SHP77 (cell line): ENCODE measurements at places on chromosomes 1 and 21.

GRCh38 chr1:233744779-233745513 lies 131.0 kb downstream of the KCNK1 start:
- DNase-seq = no peak

GRCh38 chr1:107795441-107795840 lies 169.5 kb downstream of the VAV3 start:
- no peak for DNase-seq

GRCh38 chr1:156226116-156226538 lies 13.3 kb downstream of the PMF1 start:
- DNase-seq = no peak

- DNase-seq = no peak
These were observed 52.5 kb downstream of the CDC7 start for GRCh38 chr1:91553177-91553591.

GRCh38 chr1:47651311-47652089 lies 213.7 kb downstream of the FOXD2 start:
- DNase-seq = peak; percentile 32

GRCh38 chr1:247330548-247331171 lies 1.0 kb downstream of the ZNF496 start:
- no peak for DNase-seq

DNA sequence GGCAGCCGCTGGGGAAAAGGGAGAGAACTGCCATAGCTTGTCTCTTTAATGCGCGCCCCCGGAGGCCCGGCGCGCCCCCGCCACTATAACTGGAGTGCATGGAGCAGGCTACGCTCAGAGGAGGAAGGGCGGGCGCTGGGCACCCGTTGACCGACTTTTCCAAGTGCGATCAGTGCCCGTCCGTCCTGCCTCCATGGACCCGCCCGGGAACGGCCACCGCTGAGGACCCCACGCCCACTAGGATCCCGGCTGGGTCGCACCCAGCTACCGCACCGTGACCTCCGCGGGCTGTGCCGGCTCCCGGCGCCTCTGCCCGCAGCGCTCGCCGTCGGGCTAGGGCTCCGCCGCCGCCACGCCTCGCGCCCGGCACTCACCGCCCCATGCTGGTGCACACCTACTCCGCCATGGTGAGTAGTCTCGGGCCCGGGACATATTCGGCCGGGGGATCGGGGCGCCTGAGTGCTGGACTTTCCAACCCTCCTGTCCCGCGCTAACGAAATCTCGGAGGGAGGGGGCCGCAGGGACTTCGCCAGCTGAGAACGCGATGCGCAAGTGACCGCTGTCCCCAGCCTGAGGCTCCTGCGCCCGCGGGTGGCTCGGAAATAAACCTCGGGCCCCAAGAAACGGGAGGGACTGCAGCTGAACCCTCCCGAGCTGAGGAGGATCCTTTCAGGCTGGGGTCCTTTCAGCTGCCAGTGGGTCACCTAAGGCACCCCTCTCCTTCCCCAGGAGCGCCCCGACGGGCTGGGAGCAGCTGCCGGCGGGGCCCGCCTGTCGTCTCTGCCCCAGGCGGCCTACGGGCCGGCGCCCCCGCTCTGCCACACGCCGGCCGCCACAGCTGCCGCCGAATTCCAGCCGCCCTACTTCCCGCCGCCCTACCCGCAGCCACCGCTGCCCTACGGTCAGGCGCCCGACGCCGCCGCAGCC lies at the start of gene TFAP2E:
Gene TFAP2E, plus strand, starts transcription at position 117 of the 927 bp plus-strand sequence. Its CDS starts 264 bp downstream, at position 381.
- DNase-seq = no peak

GRCh38 chr1:99646868-99647267 lies 955 bp downstream of the PALMD start:
- DNase-seq = no peak

- DNase-seq = no peak
These were observed 8.4 kb downstream of the PANK4 start for GRCh38 chr1:2517966-2518365.

DNA sequence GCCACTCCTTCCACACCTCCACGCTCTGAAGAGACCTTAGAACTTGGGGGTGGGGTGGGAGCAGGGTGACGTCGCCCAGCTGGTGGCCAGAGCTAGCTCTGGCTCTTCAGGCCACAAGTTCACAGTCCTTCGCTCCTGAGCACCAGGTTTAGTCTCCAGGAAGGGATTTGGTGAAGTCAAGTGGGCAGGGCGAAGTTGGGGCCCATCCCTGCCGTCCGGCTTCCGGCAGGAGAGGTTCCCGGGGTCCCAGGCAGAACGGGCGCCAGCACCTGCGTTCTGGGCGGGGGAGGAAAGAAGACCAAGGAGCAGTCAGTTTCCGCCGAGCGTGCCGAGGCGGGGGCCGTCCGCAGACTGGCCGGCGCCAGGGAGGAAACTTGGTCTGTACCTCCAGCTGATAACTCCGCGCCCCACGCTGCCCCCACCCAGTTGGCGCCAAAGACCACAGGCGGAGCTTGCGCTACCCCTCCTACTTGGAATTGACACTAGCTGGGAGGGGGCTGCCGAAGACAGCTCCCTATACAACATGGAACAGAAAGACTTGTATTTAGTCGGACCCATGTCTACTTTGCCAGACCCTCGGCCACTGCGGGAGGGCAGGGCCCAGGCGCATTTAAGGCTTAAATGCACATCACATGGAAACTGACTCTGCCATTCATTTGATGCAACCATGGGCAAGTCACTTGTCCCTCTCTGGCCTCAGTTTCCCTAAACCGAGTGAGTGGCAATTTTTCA lies 995 bp downstream of the ID3 start:
- DNase-seq = no peak

DNA sequence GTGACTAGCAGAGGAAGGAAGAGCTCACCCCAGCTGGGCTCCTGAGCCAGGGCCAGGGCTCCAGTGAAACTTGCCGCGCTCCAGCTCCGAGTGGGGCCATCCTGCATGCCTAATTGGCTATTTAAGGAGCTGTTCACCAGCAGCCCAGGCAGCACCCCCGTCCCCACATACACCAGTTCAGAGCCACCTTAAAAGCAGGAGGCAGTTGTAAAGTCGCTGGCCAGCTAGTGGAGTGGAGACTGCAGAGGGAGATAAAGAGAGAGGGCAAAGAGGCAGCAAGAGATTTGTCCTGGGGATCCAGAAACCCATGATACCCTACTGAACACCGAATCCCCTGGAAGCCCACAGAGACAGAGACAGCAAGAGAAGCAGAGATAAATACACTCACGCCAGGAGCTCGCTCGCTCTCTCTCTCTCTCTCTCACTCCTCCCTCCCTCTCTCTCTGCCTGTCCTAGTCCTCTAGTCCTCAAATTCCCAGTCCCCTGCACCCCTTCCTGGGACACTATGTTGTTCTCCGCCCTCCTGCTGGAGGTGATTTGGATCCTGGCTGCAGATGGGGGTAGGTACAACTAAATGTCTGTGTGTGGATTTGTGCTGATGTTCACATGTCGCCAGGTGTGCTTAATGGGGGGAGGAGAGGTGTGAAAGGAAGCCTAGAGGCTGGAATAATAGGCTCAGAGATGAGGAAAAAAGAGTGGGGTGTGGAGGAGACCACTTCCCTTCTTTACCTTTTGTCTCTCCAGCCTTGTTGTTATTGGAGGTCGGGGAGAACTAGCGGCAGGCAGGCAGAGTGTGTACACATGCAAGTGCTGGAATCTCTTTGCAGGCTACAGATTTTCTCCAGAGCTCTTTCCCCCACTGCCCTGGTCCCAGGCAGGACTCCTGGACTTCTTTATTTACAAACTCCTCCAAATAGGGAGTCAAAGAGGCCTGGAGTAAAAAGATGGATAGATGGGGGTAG lies at the start of gene CA14:
Gene CA14, plus strand, starts transcription at position 151 of the 962 bp plus-strand sequence. Its CDS starts 355 bp downstream, at position 506.
- peak; percentile 70 for DNase-seq

- DNase-seq = peak; percentile 4
These were observed 80.3 kb downstream of the NENF start for GRCh38 chr1:212512816-212513559.

DNA sequence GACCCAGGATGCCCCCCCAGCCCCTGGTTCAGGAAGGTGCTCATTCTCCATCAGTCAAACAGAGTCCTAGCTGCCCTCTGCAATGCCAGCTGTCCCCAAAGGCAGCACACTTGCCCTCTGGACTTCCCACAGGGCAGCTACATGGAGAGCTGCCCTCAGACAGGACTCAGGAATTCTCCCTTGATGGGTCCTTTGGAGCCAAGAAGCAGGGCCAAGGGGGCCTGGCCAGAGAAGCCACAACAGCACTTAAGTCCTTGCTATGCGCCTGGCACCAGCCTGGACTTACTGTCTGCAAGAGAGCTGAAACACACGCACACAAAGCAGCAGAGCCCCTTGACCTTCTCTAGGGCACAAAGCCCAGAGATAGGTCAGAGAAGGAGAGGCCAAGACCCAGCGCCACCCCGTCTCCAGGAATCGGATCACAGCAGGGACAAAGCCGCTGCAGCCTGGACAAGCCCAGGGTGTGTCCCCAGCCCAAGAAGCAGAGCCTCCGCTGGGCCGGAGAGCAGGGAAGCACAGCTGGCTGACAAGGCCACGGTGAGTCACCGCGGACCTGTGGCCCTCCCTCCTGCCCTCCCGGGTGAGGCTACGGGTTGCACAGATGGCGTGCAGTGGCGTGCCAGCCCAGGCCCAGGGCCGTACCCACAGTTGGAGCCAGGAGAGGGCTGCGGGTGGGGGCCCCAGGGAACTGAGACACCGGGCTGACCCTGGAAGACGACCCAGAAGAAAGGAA lies 1.7 kb downstream of the WNT9A start:
- DNase-seq = peak; percentile 67

- DNase-seq = no peak
These were observed at the start of gene KANK4 for GRCh38 chr1:62318756-62319544. Gene KANK4, minus strand, starts transcription at chr1:62319434. Its CDS starts 37,870 bp downstream, at chr1:62281564.

- no peak for DNase-seq
These were observed 2.5 kb downstream of the WNT3A start for GRCh38 chr1:228009116-228009827.

GRCh38 chr1:56135069-56135863 lies 444.1 kb downstream of the PLPP3 start:
- DNase-seq = no peak

DNA sequence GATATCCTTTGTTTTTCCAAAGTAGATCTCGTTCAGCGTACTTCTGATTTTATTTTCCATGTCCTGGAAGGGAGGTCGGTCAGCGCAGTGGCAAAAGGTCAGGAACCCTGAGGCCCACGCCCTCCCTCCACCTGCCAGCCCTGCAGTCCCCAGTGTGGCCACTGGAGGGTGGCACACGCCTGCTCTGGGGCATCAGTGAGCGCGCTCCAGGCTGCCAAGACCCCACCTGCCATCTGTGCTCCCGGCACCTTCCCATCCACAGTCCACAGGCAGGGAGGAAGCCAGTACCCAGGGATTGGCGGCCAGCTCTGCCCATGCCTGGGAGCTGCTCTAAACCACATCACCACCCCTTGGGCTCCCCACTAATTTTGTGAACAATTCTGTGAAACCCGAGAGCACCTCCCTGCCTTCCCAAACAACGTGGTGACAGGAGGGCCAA lies 32.3 kb downstream of the SLC66A1 start:
- DNase-seq = peak; percentile 65

DNA sequence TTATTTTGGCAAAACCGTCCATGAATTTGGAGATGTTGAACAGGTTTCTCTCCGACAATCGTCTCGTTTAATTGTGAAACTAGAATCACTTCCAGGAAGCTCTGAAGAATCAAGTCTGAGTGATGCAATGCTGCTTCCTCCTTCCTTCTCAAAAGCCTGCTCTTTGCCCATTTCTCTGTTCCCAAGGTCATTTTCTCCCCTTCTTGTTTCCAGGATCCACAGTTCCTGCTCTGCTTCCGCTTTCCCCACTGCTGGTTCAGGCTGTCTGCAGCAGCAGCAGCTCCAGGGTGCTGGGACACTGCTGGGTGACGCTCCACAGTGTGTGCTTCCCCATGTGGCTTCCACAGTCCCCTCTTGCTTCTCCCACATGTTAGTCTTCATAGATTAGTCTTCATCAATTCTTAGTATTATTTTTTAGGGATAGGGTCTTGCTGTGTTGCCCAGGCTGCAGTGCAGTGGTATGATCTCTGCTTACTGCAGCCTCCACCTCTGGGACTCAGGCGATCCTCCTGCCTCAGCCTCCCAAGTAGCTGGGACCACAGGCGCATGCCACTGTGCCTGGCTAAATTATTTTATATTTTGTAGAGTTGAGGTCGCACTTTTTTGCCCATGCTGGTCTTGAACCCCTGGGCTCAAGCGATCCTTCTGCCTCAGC lies 156.2 kb downstream of the DYRK1A start:
- DNase-seq = no peak

GRCh38 chr1:82154219-82154970 lies 353.7 kb downstream of the ADGRL2 start:
- no peak for DNase-seq

DNA sequence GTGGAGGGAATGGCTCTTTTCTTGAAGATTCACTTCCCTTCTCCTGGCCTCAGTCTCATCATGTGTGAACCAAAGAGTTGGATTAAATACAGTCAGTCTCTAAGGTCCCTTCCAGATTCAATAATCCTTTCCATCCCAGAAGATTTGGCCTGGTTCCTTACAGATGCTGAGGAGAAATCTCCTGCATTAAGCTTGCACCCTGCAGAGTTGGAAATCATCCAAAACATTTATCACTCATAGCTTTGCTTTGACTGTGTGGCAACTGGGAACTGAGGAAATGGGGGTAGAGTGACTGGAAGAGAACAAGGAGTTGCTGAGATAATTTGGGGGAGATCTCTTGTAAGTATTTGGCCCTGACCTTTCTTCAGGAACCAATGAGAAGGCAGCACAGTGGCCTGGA lies 220.5 kb upstream of the SGIP1 start:
- DNase-seq = no peak

GRCh38 chr1:167423684-167424619 lies 94.4 kb downstream of the CD247 start:
- no peak for DNase-seq

GRCh38 chr1:2906085-2906484 lies 104.6 kb upstream of the TTC34 start:
- no peak for DNase-seq

- no peak for DNase-seq
These were observed 2.8 kb upstream of the SSU72 start for GRCh38 chr1:1577367-1578011.

DNA sequence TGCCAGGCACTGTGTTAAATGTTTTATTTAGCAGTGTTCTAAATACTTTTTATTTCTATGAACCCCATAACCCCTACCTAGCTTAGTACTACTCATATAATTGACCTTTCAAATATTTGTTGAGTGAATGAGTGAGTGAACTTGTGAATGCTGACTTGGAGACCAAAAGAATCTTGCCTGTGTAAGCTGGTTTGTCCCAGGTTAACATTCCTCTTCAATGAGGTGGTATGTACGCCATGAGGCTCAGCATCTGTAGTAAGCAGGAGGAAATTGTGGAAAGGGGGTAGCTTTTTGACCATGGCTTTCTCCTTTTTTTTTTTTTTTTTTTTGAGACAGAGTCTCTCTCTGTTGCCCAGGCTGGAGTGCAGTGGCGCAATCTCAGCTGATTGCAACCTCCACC lies 14.6 kb downstream of the MED18 start:
- no peak for DNase-seq

GRCh38 chr1:115838431-115839028 lies 2.4 kb downstream of the NHLH2 start:
- no peak for DNase-seq

DNA sequence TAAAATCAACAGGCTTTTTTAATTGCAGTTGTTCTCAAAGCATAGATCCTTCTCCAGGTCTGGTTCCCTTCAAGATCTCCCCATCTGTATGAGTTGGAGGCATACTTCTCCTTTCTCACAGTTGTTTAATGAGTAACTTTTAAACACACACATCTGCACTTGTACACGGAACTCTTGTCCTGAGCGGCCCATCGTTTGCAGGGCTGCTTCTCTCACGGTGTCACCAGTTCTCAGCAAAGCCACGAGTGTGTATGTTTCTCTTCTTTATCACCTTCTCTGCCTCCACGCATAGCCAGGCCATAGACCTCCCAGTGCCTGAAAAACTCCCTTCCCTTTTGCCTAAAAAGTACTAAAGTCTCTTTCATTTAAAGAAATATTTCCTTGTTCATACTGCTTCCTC lies 68.7 kb upstream of the ROR1 start:
- no peak for DNase-seq
